Dermis blood vessel endothelial cell (primary cell): ENCODE measurements at places on chromosomes 16 and 17. TPM values are rescaled to one million over a fixed set of nuclear protein-coding genes. Genes with fewer than 3 reads are reported as not detected.

ATP2A3 gene
- 0.23 TPM in 1 of 2 replicates, not detected in the other for total RNA-seq

CACNA1H gene
- 0.05 and 0.17 TPM in 2 replicates for total RNA-seq

ZNF385C gene
- total RNA-seq = not detected in 2 replicates

BCAR1 gene
- total RNA-seq = 141 and 300 TPM in 2 replicates

KRT40 gene
- total RNA-seq = not detected in 2 replicates

MT1E gene
- 13.8 and 103 TPM in 2 replicates for total RNA-seq

MAP1LC3B gene
- total RNA-seq = 23.3 and 44.8 TPM in 2 replicates

VAT1L gene
- total RNA-seq = 0.37 and 1.4 TPM in 2 replicates

CIITA gene
- total RNA-seq = under 0.01 and 0.28 TPM in 2 replicates

ZSCAN10 gene
- total RNA-seq = not detected in 2 replicates

ZC3H7A gene
- 43.4 and 107 TPM in 2 replicates for total RNA-seq

CACNG5 gene
- total RNA-seq = not detected in 2 replicates

RGS9 gene
- total RNA-seq = 0.19 and 1.2 TPM in 2 replicates

GRAPL gene
- total RNA-seq = 17.2 and 36.1 TPM in 2 replicates

THUMPD1 gene
- 91.6 and 93.1 TPM in 2 replicates for total RNA-seq
